ENCODE measurements at places on chromosomes 3 and 15.

DNA sequence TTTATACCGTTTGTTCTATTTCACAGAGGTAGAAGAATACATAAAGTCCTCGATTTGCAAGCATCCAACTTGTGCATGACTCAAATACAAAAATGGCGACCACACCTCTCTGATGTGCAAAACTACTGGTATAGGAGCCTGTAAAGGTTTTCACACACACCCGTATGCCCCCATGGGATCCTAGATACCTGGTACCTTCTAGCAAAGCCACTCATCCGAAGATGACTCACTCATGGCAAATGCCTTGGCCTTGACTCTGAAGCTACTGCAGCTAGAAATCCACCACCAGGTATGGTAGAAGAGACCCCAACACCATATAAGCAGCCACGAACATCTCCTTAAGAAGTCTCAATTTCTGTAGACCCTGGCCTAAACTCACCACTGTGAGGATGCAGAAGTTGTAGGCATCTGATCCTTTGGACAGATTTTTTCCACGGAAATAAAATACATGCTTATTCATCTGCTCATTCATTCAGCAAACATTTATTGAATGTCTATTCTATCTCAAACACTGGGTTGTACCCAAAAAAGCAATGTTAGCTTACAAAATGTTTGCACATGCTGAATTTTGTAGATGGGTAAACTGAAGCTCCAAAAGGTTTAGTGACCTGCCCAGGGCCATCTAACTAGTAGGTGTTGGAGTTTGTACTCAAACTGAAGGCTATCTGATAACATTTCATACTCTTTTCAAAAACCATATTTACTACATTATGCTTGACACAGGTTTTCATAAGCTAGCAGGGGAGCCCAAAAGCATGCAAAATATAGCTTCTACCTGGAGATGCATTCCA, 158.8 kb downstream of the RORA start:
- DNase-seq, result no peak

- no peak for DNase-seq
These were observed 24.6 kb upstream of the SRP14 start for GRCh38 chr15:40063563-40064011.

DNA sequence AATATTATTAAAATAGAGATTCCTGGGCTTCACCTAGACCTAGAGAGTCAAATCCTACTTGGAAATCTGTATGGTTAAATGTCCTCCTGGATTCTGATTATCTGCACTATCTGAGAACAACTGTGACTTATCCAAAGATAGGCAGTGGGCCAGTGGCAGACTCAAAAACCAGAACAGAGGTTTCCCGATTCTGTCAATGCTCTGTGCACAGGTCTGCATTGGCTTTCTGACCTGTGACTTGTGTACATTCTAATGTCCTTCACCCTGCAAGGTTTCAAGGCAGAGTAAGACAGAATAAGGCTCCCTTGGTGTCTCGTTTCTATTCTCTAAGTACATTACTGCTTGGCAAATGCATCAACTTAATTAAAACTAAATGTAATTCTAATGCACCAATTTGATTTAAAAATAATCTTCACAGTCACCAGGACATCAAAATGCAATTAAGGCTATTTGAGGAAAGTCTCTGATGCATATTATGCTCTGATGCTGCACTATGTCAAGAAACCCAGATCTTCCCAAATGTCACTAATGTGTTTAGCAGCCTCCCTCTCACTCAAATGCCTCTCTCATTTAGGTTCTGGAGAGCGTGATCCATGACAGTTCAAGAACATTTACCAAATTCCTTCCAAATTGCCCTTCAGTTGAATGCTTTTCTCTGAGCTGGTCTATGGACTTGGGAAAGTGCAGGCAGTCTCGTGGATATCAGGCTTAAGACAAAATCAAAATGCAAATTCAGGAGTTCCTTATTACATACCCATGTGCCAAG, 140.1 kb downstream of the STAC start:
- DNase-seq, result no peak

GRCh38 chr3:140403608-140404007, 274.3 kb upstream of the TRIM42 start:
- no peak for DNase-seq

- no peak for DNase-seq
These were observed 276.5 kb downstream of the TBL1XR1 start for GRCh38 chr3:176920766-176921160.
